Activated T-helper 1 cell treated with anti-CD3 and anti-CD28 coated beads, Interleukin-12 subunit alpha, Interleukin-12 subunit beta, Interleukin-2, Interleukin-4 antibody, amounts not matched to agents 30 ng/mL and 10 ng/mL and 1 ng/mL, durations not matched to agents 14 hours and 24 hours and 36 hours (primary cell): ENCODE measurements at places on chromosomes 5 and 9. TPM values are rescaled to one million over a fixed set of nuclear protein-coding genes. Genes with fewer than 3 reads are reported as not detected.
A peak's percentile ranks its signal among the peaks of the same experiment; 100 is the strongest.

The PCDHA1 gene
- total RNA-seq: not detected in 2 replicates

- no peak for DNase-seq
- H3K27ac ChIP-seq: no peak overlapping the region
- H3K4me3 ChIP-seq: no peak overlapping the region
- H3K27me3 ChIP-seq: peaks cover 35% of the 10 kb centered on the region
- no peaks in the 10 kb centered on the region for H3K36me3 ChIP-seq
- H3K4me1 ChIP-seq: peaks cover 6% of the 10 kb centered on the region
Measured at GRCh38 chr9:124037790-124038189, 26.2 kb downstream of the LHX2 start.

DNA sequence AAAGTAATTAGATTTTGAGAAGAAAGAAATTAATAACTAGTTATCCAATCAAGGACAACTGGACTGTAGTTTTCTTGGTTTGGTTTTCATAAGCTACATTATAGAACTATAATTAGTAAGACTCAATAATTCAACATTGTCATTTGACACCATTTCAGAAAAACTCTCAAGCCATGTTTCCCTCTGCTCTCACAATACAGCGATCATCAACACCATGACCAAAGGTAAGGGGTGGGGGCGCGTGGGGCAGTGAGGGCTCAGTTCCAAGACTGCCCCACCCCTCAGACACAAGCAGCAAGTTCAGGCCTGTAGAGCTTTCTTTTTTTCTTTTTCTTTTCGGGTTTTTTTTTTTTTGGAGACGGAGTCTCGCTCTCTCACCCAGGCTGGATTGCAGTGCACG lies 6.4 kb downstream of the CMBL start:
- peaks cover 21% of the 10 kb centered on the region for H3K27me3 ChIP-seq
- no peak overlapping the region for H3K27ac ChIP-seq
- H3K36me3 ChIP-seq: no peaks in the 10 kb centered on the region

The OTULINL gene
- 13.6 and 14.0 TPM in 2 replicates for total RNA-seq

The CARD9 gene
- total RNA-seq: 7.1 and 7.2 TPM in 2 replicates

The TLE4 gene
- 25.1 and 25.4 TPM in 2 replicates for total RNA-seq

- peaks cover 10% of the 10 kb centered on the region for H3K27me3 ChIP-seq
- H3K4me3 ChIP-seq: no peak overlapping the region
- no peak for DNase-seq
- H3K36me3 ChIP-seq: no peaks in the 10 kb centered on the region
- H3K27ac ChIP-seq: no peak overlapping the region
- H3K4me1 ChIP-seq: no peaks in the 10 kb centered on the region
Measured at GRCh38 chr5:39598661-39599248, 174.0 kb upstream of the DAB2 start.

The GABRA6 gene
- not detected in 2 replicates for total RNA-seq

- H3K27ac ChIP-seq: no peak overlapping the region
- no peaks in the 10 kb centered on the region for H3K36me3 ChIP-seq
- H3K4me1 ChIP-seq: no peaks in the 10 kb centered on the region
Measured at GRCh38 chr5:4348919-4349318, 753.3 kb downstream of the IRX1 start.

- DNase-seq: no peak
- H3K27ac ChIP-seq: no peak overlapping the region
- H3K27me3 ChIP-seq: no peaks in the 10 kb centered on the region
- H3K36me3 ChIP-seq: no peaks in the 10 kb centered on the region
Measured at GRCh38 chr5:107020626-107021025, 650.1 kb downstream of the EFNA5 start.

The MARCHF11 gene
- total RNA-seq: not detected in 2 replicates

DNA sequence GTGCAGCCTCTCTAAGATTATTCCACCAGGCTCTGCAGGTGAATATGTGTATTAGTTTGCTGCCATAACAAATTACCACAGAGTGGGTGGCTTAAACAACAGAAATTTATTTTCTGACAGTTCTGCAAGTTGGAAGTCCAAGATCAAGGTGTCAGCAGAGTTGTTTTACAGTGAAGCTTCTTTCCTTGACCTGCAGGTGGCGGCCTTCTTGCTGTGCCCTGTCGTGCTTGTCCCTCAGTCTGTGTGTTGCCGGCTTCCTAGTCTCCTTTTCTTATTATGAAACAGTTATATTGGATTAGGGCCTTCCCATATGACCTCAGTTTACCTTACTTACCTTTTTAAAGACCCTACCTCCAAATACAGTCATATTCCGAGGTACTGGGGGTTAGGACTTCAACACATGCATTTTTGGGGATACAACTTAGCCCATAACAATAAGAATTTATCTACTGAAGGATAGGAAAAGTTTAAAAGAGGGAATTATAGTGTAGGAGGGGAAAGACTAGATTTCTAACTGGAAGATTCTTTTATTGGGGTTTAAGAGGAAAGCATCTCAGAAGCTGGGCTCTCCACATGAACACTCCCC lies 97.4 kb downstream of the OSTF1 start:
- H3K36me3 ChIP-seq: peaks cover 6% of the 10 kb centered on the region
- peak; percentile 11 for DNase-seq
- H3K27me3 ChIP-seq: no peaks in the 10 kb centered on the region

DNA sequence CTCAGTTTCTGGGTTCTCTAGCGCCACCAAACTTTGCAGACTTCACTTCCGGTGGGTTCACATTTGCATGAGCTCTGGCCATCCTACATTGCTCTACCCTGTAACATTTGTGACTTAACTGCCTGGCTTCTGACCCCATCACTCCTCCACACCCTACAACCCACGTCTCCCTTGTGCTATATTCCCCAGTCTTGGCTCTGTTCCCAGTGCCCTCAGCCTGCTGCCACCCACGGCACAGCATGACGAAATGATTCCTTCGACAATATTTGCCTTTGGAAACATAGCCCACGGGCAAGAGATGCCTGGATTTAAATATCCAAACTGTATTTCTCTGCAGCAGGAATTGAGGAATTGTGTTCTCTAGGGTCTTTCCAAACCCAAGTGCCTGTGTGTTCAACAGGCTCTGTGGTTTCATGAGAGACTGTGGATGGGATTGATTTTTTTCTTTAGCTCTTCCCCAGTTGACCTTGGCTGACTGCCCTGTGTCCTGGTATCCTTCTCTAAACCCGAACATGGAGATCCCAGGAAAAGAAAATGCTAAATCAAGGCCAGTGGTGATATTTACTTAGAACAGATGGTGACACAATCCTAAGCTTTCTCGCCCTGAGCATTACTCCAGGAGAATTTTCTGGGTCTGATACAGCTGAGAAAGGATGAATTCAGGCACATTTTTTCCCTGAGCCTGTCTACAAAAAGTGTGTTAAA lies 44.4 kb upstream of the GRIA1 start:
- H3K27ac ChIP-seq: no peak overlapping the region
- no peaks in the 10 kb centered on the region for H3K36me3 ChIP-seq
- H3K4me1 ChIP-seq: no peaks in the 10 kb centered on the region
- H3K4me3 ChIP-seq: no peak overlapping the region
- DNase-seq: no peak
- no peaks in the 10 kb centered on the region for H3K27me3 ChIP-seq

- H3K36me3 ChIP-seq: peaks cover 24% of the 10 kb centered on the region
- peaks cover 14% of the 10 kb centered on the region for H3K4me1 ChIP-seq
- H3K27ac ChIP-seq: peak overlapping the region; percentile 72
Measured at GRCh38 chr5:88203981-88204750, 64.5 kb downstream of the TMEM161B start.

- no peaks in the 10 kb centered on the region for H3K36me3 ChIP-seq
- no peak for DNase-seq
- H3K4me3 ChIP-seq: no peak overlapping the region
Measured at GRCh38 chr5:551406-551805, 27.2 kb upstream of the SLC9A3 start.

GRCh38 chr5:157295247-157295646 lies 29.3 kb downstream of the CYFIP2 start:
- peaks cover 44% of the 10 kb centered on the region for H3K4me1 ChIP-seq
- peak overlapping the region; percentile 57 for H3K27ac ChIP-seq
- peaks cover 62% of the 10 kb centered on the region for H3K36me3 ChIP-seq
- H3K4me3 ChIP-seq: no peak overlapping the region

- H3K4me1 ChIP-seq: peaks cover 11% of the 10 kb centered on the region
- H3K27me3 ChIP-seq: peaks cover 19% of the 10 kb centered on the region
- H3K27ac ChIP-seq: no peak within 1 kb of the TSS
- H3K4me3 ChIP-seq: no peak within 1 kb of the TSS
Measured at GRCh38 chr5:170388818-170389549, at the start of gene KCNMB1. Gene KCNMB1 (minus strand): TSS chr5:170389367. CDS start chr5:170385447, 3,920 bp downstream.

- no peak overlapping the region for H3K27ac ChIP-seq
- H3K27me3 ChIP-seq: peaks cover 9% of the 10 kb centered on the region
- no peak for DNase-seq
- no peaks in the 10 kb centered on the region for H3K4me1 ChIP-seq
- no peak overlapping the region for H3K4me3 ChIP-seq
Measured at GRCh38 chr9:3214741-3215140, 311.1 kb downstream of the RFX3 start.

The C5orf63 gene
- 4.0 and 7.0 TPM in 2 replicates for total RNA-seq

The AIF1L gene
- total RNA-seq: 0.34 and 0.51 TPM in 2 replicates

DNA sequence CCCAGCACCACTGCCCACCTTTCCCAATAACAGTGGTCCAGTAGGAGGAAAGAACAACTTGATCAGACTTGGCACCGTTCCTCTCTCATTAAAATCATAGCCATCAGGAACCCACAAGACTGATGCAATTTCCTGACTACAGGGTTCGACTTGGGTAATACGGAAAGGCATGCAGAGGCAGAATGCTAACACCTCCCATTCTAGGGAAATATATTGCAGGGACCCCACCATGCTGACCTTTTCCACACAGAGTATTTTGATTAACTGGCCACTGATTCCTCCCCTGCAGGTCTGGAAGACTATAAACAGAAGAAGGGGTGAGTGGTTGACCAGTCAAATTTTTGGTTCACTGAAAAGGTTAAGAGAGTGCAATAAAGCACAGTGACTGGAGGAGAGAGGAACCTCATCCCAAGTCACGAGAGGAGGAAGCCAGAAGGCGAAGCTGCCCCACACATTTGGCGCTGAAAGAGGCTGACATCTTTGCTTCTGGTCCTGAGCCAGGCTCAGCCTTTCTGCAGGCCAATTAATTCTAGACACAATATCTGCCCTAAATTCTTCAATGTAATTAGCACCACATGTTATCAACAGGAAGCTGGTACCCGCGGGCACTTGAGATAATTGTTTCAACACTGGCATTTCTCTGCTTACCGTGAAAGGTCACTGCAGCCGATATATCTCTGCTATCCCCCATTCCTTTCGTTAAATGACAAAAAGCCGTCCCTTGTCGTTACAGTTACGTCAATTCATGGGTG lies 64.7 kb upstream of the SPOCK1 start:
- H3K27me3 ChIP-seq: peaks cover 2% of the 10 kb centered on the region
- no peak overlapping the region for H3K4me3 ChIP-seq
- no peak for DNase-seq
- no peak overlapping the region for H3K27ac ChIP-seq
- H3K36me3 ChIP-seq: no peaks in the 10 kb centered on the region

GRCh38 chr9:109421026-109421970 lies 76.8 kb downstream of the PTPN3 start:
- H3K4me3 ChIP-seq: no peak overlapping the region
- no peak for DNase-seq
- H3K36me3 ChIP-seq: peaks cover 5% of the 10 kb centered on the region
- H3K27me3 ChIP-seq: no peaks in the 10 kb centered on the region
- no peak overlapping the region for H3K27ac ChIP-seq
- peaks cover 33% of the 10 kb centered on the region for H3K4me1 ChIP-seq

DNA sequence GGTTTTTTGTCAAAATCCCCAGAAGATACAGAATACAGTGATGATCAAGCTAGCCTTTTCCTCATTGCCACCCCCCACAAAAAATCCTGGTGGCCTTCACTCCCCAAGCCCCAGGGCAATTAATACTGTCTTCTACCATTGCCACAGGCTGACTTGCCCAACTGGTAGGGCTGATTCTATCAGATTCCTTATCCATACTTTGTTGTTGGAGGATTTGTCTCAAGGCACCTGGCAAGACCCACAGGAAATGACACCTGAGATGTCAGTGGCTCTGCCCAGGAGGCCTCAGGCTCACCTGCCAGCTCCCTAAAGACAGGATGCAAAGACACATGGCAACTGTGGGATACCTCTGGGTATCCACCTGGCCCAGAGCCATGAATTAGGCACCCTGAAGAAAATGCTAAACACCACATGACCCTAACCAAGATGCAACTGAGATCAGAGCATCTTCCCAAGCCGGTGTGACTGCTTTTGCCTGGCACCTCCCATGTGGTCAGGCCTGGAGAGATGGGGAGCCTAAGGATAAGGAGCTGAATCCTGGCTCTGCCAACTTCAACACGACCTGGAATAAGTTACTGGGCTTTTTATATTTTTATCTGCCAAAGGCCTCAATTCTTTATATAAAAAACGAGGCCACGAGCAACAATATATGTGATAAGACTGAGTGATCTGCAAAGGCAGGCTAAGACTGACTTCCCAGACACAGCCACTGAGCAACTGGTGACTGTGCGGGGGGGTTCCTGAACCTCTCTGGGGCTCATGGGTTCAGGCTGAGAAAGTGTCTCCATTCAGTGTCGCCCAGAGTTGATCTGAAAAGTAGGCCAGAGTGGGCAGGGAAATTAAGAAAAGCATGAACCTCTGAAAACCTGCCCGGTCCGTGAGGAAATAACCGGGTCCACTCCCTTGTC lies 944 bp downstream of the ATOX1 start:
- H3K36me3 ChIP-seq: peaks cover 17% of the 10 kb centered on the region
- no peaks in the 10 kb centered on the region for H3K27me3 ChIP-seq
- H3K27ac ChIP-seq: peak overlapping the region; percentile 85
- DNase-seq: no peak
- H3K4me1 ChIP-seq: peaks cover 43% of the 10 kb centered on the region

- no peak overlapping the region for H3K4me3 ChIP-seq
- no peaks in the 10 kb centered on the region for H3K4me1 ChIP-seq
- no peak for DNase-seq
- no peaks in the 10 kb centered on the region for H3K36me3 ChIP-seq
- no peak overlapping the region for H3K27ac ChIP-seq
Measured at GRCh38 chr9:77598991-77599390, 49.1 kb downstream of the GNA14 start.

GRCh38 chr5:139426203-139426885 lies 13.0 kb downstream of the DNAJC18 start:
- no peak for DNase-seq
- H3K4me3 ChIP-seq: no peak overlapping the region
- no peak overlapping the region for H3K27ac ChIP-seq
- peaks cover 24% of the 10 kb centered on the region for H3K4me1 ChIP-seq

The CNTNAP3B gene
- total RNA-seq: not detected in 2 replicates

The SMIM32 gene
- total RNA-seq: not detected in 2 replicates

DNA sequence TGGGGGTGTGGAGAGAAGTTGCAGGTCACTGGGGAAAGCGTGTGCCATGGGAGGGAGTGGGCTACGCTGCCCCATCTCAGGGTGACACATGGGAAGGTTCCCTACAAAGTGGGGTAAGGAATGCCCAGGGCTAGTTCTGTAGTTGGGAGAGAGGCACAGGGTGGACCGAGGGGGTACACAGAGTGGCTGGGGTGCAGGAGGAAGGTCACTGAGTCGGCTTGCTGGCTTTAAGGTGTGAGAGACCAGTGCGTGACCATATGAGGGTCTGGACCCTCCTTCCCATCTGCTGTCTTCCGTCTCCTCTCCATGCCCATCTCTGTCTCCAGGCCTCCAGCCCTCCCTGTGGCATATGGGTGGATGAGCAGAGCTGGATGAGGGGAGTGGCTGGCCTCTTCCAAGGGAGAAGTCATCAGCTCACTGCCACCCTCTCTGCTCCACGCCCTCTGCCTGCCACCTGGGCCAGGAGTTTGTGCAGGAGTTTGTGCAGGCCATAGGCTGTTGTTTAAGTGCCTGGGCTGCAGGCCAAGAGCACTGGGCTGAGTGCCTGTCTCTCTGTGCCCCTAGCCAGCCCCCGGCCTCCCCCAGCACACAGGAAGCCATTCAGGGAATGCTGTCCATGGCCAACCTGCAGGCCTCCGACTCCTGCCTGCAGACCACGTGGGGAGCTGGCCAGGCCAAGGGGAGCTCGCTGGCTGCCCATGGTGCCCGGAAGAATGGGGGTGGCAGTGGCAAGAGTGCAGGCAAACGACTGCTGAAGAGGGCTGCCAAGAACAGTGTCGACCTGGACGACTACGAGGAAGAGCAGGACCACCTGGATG lies 96.8 kb downstream of the PHF2 start:
- H3K36me3 ChIP-seq: peaks cover 8% of the 10 kb centered on the region
- DNase-seq: no peak
